B cell (primary cell): ENCODE measurements at places on chromosomes 1 and 21. TPM values are rescaled to one million over a fixed set of nuclear protein-coding genes. Genes with fewer than 3 reads are reported as not detected.

OR2G6 gene
- total RNA-seq, result 1.7 and 1.8 TPM in 2 replicates

RPAP2 gene
- total RNA-seq, result 31.6 and 33.8 TPM in 2 replicates

PAQR7 gene
- 5.5 and 6.6 TPM in 2 replicates for total RNA-seq

DCST1 gene
- total RNA-seq, result not detected in 2 replicates

SIK1 gene
- total RNA-seq, result 81.1 and 97.7 TPM in 2 replicates

MPL gene
- total RNA-seq, result not detected in 2 replicates

TEX38 gene
- not detected in 2 replicates for total RNA-seq

NBPF3 gene
- 4.2 and 5.6 TPM in 2 replicates for total RNA-seq

IL24 gene
- total RNA-seq, result not detected in 2 replicates

PLA2G2F gene
- not detected in 2 replicates for total RNA-seq
